ENCODE measurements at places on chromosomes 1 and 21. TPM values are rescaled to one million over a fixed set of nuclear protein-coding genes. Genes with fewer than 3 reads are reported as not detected.

The CGN gene
- 28.1 TPM for total RNA-seq

The ANGPTL1 gene
- 25.2 TPM for total RNA-seq

The SRGAP2C gene
- total RNA-seq = 17.7 TPM

The CFAP141 gene
- not detected for total RNA-seq

The LPAR3 gene
- total RNA-seq = 3.7 TPM

The RGS13 gene
- 3.2 TPM for total RNA-seq

The PDPN gene
- total RNA-seq = 38.8 TPM

- DNase-seq = no peak
- peaks cover 35% of the 10 kb centered on the region for H3K27me3 ChIP-seq
- no peaks in the 10 kb centered on the region for H3K4me1 ChIP-seq
- no peaks in the 10 kb centered on the region for H3K36me3 ChIP-seq
Measured at GRCh38 chr1:75615613-75616435, 4.9 kb upstream of the SLC44A5 start.

DNA sequence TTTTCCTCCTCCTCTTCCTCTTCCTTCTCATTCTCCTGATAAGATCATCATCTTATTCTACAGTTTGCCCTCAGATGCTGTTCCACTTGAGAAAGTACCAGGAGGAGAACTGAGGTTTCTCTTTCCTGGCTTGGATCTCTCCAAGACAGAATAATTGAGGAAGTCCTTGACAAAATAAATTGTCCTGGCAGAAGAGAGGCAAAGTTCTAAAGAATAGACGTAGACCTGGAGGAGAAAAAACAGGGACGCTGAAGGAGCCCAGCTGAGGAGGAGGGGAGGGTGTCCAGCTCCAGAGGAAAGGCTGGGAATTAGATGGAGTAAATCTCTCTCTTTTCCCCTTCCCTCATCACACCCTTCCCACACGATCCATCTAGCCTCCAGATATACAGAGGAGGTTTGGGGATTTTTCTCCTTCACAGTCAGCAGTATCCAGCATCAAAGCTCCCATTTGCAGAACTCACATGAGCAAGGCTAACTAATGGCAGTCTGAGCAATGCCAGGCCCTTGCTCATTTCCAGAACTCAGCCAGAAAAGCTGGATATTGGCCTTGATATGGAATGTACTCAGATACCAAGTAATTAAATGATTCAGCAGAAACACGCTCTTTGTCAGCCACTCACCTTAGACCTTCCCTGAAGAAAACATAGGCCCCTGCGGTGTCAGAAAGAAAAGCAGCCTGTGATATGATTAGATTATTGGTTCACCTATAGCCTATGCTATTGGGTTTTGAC lies 5.1 kb upstream of the GNG12 start:
- H3K4me1 ChIP-seq = no peaks in the 10 kb centered on the region
- no peak for DNase-seq
- H3K27ac ChIP-seq = peak overlapping the region; percentile 18
- H3K4me3 ChIP-seq = no peak overlapping the region
- no peaks in the 10 kb centered on the region for H3K36me3 ChIP-seq
- H3K27me3 ChIP-seq = no peaks in the 10 kb centered on the region

DNA sequence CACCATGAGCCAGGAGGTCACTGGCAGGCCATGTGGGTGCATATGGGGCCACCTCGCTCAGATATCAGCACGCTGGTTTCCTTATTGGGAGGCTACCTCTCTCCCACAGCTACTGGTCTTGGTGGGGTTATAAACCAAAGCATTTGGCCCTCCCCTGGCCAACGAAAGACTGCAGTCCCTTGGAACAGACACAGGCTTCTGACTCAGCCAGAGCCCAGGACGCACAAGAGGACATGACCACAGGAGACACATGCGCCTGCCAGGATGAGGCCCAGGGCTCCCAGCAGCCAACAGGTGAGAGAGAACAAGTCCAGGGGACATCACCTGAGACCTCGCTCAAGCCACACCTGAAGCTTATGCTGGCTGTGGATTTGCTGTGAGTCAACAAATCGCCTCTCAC lies 13.8 kb downstream of the NPHP4 start:
- H3K36me3 ChIP-seq = no peaks in the 10 kb centered on the region
- H3K4me1 ChIP-seq = no peaks in the 10 kb centered on the region
- H3K4me3 ChIP-seq = no peak overlapping the region
- no peaks in the 10 kb centered on the region for H3K27me3 ChIP-seq
- no peak overlapping the region for H3K27ac ChIP-seq

GRCh38 chr1:232344791-232345399 lies 285.0 kb downstream of the SIPA1L2 start:
- no peak overlapping the region for H3K27ac ChIP-seq
- no peak overlapping the region for H3K4me3 ChIP-seq
- no peaks in the 10 kb centered on the region for H3K27me3 ChIP-seq
- H3K4me1 ChIP-seq = no peaks in the 10 kb centered on the region
- H3K36me3 ChIP-seq = no peaks in the 10 kb centered on the region

- H3K36me3 ChIP-seq = no peaks in the 10 kb centered on the region
- no peaks in the 10 kb centered on the region for H3K4me1 ChIP-seq
- H3K27ac ChIP-seq = no peak overlapping the region
- no peaks in the 10 kb centered on the region for H3K27me3 ChIP-seq
Measured at GRCh38 chr1:38055398-38055797, 8.8 kb upstream of the POU3F1 start.

GRCh38 chr1:223429313-223429731 lies 36.1 kb downstream of the CCDC185 start:
- no peak overlapping the region for H3K4me3 ChIP-seq
- DNase-seq = peak; percentile 49
- H3K27me3 ChIP-seq = no peaks in the 10 kb centered on the region
- H3K27ac ChIP-seq = peak overlapping the region; percentile 38

- no peak overlapping the region for H3K27ac ChIP-seq
- H3K27me3 ChIP-seq = no peaks in the 10 kb centered on the region
- no peaks in the 10 kb centered on the region for H3K4me1 ChIP-seq
Measured at GRCh38 chr21:44263221-44263760, 1.6 kb upstream of the DNMT3L start.

GRCh38 chr1:226223786-226224244 lies 351 bp downstream of the MIXL1 start:
- H3K4me1 ChIP-seq = no peaks in the 10 kb centered on the region
- H3K4me3 ChIP-seq = peak overlapping the region; percentile 72
- peaks cover 2% of the 10 kb centered on the region for H3K27me3 ChIP-seq
- no peak overlapping the region for H3K27ac ChIP-seq

GRCh38 chr1:172745014-172745413 lies 86.1 kb downstream of the FASLG start:
- H3K27me3 ChIP-seq = no peaks in the 10 kb centered on the region
- no peak overlapping the region for H3K4me3 ChIP-seq
- no peaks in the 10 kb centered on the region for H3K36me3 ChIP-seq
- no peak for DNase-seq
- no peaks in the 10 kb centered on the region for H3K4me1 ChIP-seq

- H3K4me3 ChIP-seq = no peak overlapping the region
- H3K36me3 ChIP-seq = no peaks in the 10 kb centered on the region
- DNase-seq = peak; percentile 47
- peak overlapping the region; percentile 88 for H3K27ac ChIP-seq
- no peaks in the 10 kb centered on the region for H3K27me3 ChIP-seq
Measured at GRCh38 chr1:8077120-8077573, 51.0 kb upstream of the ERRFI1 start.

DNA sequence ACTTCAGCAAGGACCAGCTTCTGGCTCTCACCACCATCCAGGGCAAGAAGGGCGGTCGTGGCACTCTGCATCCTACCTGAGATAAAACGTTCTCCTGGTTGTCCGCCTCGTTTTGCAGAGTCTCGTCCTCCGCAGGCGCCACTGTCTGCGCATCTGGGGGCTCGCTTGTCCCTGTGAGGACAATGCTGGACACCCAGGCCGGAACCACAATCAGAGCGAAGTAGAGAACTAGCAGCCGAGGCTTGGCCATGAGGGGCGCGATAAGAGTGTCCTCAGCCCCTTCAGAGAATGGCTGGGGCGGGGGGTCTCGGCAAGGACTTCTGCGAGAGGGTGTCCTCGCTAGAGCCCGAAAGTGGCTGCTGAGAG lies 505 bp downstream of the OLFML2B start:
- peak overlapping the region; percentile 74 for H3K27ac ChIP-seq
- H3K4me1 ChIP-seq = no peaks in the 10 kb centered on the region
- peaks cover 5% of the 10 kb centered on the region for H3K27me3 ChIP-seq
- peak overlapping the region; percentile 91 for H3K4me3 ChIP-seq
- no peaks in the 10 kb centered on the region for H3K36me3 ChIP-seq

All from breast epithelium (tissue), 4 donors.